ENCODE measurements at places on chromosomes 7 and 10.

- DNase-seq: no peak
Observed at GRCh38 chr7:41117431-41117830, 585.5 kb downstream of the INHBA start.

GRCh38 chr7:123715198-123715597 lies 33.6 kb downstream of the WASL start:
- DNase-seq: no peak

GRCh38 chr7:1229202-1229947 lies 3.3 kb upstream of the UNCX start:
- DNase-seq: no peak

- no peak for DNase-seq
Observed at GRCh38 chr7:140230516-140230860, 53.7 kb upstream of the KDM7A start.

- DNase-seq: no peak
Observed at GRCh38 chr7:116710764-116711452, 38.9 kb downstream of the MET start.

GRCh38 chr7:99252166-99252895 lies 20.3 kb upstream of the MYH16 start:
- DNase-seq: no peak

DNA sequence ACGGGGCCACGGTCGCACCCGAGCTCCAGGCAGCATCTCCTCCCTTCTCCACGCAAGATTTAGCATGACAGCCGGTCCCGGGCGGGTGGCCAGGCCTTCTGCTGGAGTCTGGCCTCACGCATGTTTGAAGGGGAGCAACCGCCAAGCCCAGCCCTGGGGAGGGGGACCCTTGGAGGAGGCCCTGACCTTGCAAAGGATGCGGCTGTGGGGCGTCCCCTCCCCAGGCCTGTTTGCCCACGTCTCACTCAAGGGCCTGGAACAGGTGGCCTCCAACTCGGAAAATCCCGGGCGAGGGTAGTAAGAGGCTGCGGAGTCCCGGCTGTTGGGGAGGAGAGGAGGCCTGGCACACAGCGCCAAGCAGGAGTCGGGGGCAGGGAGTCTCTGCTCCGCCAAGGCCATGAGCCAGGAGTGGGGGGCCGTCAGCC lies 50.6 kb upstream of the DPYSL4 start:
- no peak for DNase-seq

DNA sequence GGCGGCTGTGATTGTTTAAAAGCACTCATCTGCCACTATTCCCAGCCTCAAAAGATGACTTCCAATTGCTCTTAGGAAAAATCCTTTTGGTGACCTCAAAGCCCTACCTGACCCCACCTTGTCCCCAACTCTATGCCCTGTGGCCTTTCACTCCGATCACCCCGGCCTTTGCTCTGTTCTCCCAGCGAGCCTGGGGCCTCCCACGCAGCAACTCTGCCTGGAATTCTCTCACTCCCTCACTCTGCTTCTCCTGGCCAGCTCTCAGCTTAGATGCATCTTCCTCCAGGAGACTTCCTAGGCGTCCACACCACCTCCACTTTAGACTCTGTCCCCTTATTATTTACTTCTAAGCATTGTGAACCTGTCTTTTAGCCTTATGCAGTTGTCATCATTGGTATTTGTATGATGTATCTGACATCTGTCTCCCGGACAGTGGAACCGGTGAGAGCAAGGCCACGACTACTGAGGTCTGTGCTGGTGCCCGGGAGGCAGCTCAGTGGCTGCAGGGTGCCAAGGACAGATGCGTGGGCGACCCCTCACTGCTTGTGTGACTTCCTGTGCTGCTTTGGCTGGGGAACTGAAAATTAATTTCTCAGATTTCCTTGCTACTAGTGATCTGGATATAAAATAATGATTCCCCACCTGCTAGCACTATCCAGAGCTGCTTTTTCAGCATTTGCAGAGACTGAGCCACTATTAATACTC lies 63.0 kb downstream of the PIP4K2A start:
- no peak for DNase-seq

DNA sequence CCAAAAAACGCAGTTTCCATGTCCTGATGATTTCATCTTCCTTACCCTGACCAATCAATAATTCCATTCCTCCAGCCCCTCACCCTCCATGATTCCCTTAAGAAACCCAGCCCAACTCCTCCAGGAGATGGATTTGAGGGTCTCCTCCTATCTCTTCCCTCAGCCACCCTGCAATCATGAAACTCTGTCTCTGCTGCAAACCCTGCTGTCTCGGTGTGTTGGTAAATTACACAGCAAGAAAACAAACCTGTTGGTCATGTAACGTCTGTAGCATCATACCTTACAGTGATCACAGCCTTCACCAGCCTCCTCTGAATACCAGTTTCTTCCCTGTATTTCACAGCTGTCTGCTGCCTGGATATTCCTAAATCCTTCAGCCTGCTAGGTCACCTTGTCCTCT lies 300.7 kb upstream of the NEBL start:
- DNase-seq: no peak

- DNase-seq: no peak
Observed at GRCh38 chr10:122047560-122047959, 58.6 kb downstream of the TACC2 start.

DNA sequence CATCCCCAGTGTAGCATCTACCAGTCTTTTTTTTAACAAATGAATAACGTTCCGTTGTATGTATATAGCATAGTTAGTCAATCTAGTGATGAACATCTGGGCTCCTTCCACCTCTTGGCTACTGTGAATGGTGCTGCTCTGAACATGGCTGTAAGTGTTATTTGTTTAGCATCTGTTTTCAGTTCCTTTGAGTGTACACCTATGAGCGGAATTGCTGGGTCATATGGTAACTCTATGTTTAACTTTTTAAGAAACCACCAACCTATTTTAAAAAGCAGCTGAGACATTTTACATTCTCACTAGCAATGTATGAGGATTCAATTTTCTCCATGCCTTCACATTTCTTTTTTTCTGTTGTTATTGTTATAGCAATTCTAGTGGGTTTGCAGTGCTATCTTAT lies 178.2 kb downstream of the DNAJC1 start:
- no peak for DNase-seq

DNA sequence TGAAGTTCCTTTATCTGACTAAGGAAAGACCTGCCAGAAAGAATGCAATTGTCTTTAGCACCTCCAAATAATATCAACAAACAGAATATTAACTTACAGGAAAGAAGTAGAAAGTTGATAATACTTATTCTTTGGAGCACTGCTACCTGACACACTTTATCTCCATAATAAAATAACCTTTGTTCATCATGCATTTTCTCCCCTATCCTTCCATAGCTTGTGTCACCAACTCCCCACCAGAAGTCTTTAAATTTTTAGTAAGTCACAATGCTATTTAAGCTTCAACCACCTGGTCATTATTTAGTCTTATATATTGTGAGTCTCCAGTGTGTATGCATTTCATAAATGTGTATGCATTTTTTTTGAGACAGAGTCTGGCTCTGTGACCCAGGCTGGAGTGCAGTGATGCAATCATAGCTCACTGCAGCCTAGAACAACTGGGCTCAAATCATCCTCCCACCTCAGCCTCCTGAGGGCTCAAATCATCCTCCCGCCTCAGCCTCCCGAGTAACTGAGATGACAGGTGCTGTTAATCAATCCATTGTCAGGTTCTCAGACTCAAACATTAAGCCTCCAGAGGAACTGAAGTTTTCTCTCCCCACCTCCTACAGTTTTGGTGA lies 7.3 kb upstream of the CYP3A43 start:
- no peak for DNase-seq

DNA sequence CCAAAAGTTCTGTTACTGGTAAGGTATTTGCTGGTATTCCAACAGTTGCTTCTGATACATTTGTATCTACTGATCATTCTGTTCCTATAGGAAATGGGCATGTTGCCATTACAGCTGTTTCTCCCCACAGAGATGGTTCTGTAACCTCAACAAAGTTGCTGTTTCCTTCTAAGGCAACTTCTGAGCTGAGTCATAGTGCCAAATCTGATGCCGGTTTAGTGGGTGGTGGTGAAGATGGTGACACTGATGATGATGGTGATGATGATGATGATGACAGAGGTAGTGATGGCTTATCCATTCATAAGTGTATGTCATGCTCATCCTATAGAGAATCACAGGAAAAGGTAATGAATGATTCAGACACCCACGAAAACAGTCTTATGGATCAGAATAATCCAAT lies 131.0 kb downstream of the AASS start:
- no peak for DNase-seq

DNA sequence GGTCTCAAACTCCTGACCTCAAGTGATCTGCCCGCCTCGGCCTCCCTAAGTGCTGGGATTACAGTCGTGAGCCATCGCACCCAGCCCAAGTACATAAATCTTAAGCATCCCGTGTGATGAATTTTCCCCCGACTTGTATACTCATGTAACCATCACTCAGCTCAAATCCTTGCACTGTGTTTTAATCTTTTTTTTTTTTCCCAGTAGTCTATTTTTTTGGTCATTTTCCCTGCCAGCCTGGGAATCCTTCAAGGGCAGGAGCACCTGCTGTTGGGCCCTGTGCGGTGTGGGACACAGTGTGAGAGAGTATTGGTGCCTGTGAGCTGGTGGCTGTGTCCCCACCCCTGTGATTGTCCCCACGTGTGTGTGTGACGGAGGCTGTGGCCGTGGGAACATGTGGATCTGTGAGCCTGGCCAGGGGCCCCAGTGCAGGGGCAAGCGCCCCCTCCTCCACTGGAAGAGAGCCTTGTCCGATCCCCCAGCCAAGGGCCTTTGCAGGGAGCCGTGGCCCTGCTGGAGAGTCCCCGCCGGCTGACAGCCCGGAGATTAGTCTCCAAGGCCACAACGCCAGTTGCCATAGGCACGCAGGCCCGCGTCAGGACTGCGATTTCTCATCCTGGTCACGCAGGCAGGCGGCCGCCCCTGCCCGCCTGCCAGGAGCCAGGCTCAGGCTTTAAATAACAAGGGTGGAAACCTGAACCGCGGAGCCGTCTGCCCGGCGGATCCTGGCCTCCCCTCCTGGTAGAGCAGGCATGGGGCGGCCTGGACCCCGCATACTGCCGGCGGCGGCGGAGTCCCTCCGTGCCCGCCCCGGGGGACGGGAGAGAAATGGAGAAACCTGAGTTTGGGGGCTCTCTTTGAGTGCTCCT lies 26.5 kb downstream of the GTF2IRD1 start:
- no peak for DNase-seq

- DNase-seq: no peak
Observed at GRCh38 chr7:28804990-28805389, 153.1 kb downstream of the TRIL start.

- no peak for DNase-seq
Observed at GRCh38 chr10:125113691-125114371, 46.5 kb downstream of the CTBP2 start.

DNA sequence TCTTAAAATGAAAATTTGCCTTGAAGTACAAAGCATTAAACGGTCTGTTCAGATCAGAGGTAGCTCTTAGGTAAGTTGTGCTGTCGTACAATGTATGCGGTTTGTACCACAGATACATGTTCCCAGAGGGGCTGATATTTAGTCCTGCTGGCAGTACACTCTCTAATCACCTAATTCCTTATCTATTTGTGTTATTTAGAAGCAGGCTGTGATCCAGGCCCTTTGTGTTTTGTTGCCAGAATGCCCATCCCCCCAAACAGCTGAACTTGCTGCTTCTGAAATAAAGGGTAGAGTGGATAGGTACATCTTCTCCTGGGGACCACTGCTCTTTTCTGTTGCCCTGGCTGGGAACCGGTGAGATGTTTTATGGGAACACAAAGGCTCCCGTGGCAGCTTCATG lies 84.5 kb downstream of the SND1 start:
- no peak for DNase-seq

DNA sequence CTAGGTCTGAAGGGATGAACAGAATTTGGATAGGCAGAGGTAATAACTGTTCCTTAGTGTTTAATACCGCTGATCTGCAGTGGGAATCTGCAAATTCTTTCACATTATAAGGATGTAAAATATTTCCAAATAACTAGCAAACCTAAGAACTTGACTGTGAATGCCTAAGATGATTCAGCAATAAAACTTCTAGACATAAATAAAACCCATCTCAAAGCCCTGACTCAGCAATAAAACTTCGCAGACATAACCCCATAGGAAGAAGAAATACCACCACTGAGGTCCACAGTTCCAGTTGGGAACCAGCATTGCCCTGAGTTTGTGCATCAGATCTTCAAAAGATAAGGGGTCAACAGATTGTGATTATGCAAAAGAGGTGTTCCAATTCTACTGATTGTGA lies 354.2 kb downstream of the GFRA1 start:
- no peak for DNase-seq

GRCh38 chr7:80105701-80106408 lies 28.8 kb upstream of the GNAI1 start:
- DNase-seq: peak; percentile 69

DNA sequence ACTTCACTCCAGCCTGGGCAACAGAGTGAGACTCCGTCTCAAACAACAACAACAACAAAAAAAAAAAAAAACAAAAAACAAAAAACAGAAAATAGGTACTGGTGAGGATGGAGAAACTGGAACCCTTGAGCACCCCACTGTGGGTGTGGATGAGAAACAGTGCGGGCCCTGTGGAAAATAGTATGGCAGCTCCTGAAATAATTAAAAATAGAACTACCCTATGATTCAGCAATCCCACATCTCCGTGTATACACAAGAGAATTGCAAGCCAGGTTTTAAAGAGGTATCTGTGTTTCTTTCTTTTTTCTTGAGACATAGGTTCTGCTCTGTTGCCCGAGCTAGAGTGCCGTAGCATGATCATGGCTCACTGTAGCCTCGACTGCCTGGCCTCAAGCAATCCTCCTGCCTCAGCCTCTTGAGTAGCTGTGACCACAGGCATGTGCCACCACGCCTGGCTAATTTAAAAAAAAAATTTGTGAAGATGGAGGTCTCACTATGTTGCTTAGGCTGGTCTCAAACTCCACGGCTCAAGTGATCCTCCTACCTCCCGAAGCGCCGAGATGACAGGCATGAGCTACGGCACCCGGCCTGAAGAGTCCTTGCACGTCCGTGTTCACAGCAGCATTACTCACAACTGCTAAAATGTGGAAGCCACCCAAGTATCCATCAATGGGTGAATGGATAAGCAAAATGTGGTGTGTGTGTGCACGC lies 39.5 kb downstream of the EBF3 start:
- DNase-seq: no peak

GRCh38 chr7:75565132-75565837 lies 73.2 kb downstream of the SPDYE5 start:
- DNase-seq: peak; percentile 85

GRCh38 chr7:28595076-28595475 lies 182.8 kb downstream of the CREB5 start:
- DNase-seq: no peak

GRCh38 chr7:22110227-22110839 lies 164.6 kb upstream of the CDCA7L start:
- peak; percentile 85 for DNase-seq

- DNase-seq: no peak
Observed at GRCh38 chr10:129832573-129833467, 131.3 kb downstream of the EBF3 start.

- DNase-seq: no peak
Observed at GRCh38 chr10:24132741-24133140, 76.2 kb upstream of the KIAA1217 start.

GRCh38 chr7:35752742-35753141 lies 48.1 kb upstream of the SEPTIN7 start:
- no peak for DNase-seq

DNA sequence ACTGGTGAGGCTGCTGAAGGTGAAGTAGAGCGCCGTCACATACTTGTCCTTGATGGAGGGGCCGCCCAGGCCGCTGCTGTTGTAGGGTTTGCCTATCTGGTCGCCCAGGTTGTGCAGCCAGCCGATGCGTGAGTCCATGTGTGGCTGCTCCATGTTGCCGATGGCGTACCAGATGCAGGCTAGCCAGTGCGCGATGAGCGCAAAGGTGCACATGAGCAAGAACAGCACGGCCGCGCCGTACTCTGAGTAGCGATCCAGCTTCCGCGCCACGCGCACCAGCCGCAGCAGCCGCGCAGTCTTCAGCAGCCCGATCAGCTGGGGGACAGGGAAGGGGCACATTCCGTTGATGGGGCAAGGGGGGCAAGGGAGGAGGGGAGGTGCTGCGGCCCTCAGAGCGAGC lies 26.6 kb downstream of the KCNH2 start:
- no peak for DNase-seq

Data from KBM-7 (cell line).